ENCODE measurements at places on chromosomes 4 and X.

- no peak for DNase-seq
These were observed 41.6 kb upstream of the IGSF1 start for GRCh38 chrX:131330735-131331134.

DNA sequence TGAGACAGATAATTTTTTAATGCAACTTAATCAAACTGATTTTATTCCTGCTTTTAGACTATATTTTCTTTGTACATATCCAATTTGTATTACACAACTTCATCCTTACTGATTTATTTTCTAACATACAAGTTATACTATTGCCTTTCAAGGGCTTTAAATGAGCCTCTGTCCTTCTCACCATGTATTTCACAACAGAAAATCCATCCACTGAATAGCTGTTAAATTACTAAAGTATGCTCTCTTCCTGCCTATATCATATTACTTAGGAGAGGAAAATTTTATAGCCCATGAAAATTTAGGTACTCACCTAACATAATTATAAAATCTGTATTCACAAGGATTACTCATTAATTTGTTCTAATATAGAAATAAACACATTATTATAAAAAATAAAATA is 528.6 kb downstream of the ANKRD50 start:
- no peak for DNase-seq

DNA sequence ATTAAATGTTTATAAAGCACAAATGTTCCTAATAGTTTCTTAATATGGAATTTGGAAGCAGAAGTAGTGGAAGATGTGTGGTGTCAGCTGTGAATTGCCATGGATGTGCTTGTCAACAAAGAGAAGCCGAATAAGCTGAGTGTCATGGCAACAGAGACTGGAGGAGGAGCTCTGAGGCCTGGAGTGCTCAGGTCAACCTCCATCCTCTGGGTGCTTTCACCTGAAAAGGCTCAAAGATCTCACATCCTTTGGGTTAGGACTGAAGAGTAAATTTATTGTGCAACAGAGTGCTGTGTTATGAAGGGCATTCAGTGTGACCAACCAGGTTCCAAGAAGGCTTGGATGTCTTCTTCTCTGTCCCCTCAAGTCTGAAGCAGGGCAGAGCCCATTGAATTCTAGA is 18.7 kb downstream of the SGMS2 start:
- DNase-seq, result no peak

- no peak for DNase-seq
These were observed 930.5 kb downstream of the ADGRL3 start for GRCh38 chr4:62130637-62131036.

GRCh38 chr4:53132132-53132891 is 233.5 kb downstream of the SCFD2 start:
- DNase-seq, result no peak

- DNase-seq, result no peak
These were observed 151.9 kb upstream of the SLC7A11 start for GRCh38 chr4:138393886-138394610.

DNA sequence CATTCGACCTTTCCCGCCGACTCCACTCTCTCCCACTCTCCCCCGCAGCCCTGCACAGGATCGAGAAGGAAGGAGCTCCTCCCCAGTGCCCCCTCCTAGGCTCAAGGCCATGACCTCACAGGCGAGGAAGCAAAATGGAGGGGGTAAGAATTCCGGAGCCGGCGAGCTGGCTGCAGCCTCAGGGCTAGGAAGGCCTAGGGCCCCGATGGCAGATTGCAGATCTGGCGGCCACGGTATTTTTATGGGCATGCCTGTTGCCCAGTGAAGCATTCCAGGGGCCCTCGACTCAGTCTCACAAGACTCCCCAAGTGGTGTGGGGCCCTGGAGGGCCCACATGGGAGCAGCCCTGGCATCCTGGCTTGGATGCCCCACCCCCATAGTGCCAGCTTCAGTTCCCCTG is 942 bp upstream of the L1CAM start:
- no peak for DNase-seq

DNA sequence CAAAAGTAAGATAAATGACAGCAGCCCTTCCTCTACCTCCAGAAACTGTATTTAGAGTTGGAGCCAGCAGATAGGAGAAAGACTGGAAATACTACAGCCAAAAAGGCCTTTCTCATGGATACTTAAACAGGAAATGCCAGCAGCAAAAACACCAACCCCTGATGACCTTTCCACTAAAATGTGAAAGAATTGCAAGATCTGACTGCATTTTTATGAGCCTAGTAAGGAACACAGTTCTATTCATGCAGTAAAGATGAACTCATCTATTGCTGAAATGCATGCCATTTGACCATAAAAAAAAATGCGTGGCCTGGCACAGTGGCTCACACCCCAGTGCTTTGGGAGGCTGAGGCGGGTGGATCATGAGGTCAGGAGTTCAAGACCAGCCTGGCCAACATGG is 19.9 kb downstream of the ABCG2 start:
- DNase-seq, result no peak

DNA sequence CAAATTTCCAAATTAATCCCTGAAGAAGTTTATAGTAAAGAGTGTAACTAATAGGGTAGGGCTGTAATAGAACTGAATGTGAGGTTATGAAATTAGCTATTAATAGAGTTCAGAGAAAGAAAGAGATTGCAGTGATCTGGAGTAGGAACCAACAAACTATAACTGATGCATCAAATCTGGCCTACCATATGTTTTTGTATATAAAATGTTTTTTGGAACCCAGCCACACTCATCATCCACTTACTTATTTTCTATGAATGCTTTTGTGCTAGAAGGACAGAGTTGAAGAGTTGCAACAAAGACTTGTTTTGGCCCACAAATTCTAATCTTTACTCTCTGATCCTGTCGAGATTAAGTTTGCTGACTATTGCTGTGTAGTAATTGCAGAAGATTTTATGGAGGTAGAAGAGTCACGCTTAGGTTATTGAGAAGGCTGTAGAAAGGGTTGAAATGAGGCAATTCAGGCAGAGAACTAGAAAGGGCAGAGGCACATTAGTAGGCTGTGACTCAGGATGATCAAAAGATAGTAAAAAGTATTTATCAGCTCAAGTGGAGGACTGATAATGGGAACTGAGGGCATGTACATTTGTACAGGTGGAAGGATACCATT is 298.7 kb upstream of the EMCN start:
- no peak for DNase-seq

DNA sequence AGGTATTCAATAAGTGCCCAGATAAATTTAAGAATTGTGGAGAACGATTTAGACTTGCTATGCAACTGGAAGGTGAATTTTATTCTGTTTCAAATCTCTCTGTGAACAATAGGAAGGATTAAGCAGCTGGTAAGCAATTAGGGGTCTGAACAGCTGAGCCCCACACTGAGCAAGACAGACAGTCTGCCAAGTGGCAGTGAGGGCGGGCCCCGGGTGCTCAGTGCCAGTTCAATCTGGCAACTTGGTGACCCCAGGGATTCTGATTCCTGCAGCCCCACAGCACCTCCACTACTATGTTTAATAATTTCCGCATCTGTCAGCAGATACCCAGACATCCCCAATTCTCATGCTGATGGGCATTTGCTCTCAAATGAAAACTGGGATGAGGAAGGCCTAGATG is 317.3 kb downstream of the PPP1R2C start:
- DNase-seq, result no peak

- DNase-seq, result no peak
These were observed 1070.2 kb upstream of the TENM3 start for GRCh38 chr4:181173046-181173445.

- no peak for DNase-seq
These were observed 17.9 kb downstream of the SMARCA5 start for GRCh38 chr4:143531380-143531779.

GRCh38 chr4:20538905-20539304 is 161.4 kb upstream of the PACRGL start:
- no peak for DNase-seq

DNA sequence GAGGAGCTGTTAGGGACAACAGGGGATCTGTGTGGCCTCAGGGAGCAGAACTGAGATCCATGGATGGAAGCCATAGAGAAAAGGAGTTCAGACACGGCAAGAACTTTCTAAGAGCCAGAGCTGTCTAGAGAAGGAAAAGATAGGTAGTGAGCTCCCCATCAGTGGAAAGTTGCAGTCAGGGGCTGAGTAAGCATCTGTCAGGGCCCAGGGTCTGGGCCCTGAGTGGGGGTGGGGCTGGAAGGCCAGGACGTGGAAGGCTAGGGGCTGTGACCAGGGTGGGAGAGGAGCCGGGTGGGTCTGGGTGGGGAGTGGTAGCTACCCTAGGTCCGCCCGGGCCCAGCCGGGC is 324 bp upstream of the MSN start:
- no peak for DNase-seq

- no peak for DNase-seq
These were observed 8.2 kb downstream of the DCAF8L2 start for GRCh38 chrX:27598312-27598711.

DNA sequence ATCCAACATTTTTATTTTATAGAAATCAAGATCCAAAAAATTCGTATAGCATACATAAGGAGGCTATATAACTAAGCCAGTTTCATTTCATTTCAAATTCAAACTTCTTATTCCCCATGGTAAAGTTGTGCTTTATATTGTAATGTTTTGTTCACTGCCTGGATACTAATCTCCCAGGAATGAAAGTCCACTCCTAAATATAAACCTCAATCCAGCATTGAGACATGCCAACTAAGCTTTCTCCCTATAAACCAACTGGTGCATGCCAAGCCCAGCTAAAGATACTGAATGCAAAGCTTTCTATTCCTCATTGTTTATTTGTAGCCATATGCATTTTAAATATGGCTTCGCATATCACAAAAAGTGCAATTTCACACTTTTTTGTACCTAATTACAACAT is 63.8 kb upstream of the INPP4B start:
- DNase-seq, result no peak

DNA sequence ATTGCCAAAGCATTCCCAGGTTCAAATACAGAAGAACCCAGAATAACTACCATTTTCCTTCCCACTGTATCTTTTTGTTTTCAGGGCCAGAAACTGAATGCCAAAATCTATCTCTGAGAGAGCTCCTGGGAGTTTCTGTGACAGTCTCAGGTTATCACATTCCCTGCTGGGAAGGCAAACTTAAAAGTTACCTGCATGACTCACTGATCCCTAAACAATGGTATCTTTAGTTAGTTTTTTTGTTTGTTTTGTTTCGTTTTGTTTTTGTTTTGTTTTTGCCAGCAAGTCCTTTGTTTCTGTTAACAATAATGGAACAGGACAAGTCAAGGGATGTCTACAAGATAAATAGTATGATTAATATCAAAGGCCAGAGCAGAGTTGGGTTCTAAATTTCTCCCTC is 34.3 kb downstream of the PAPSS1 start:
- DNase-seq, result no peak

- no peak for DNase-seq
These were observed 68.3 kb downstream of the ABLIM2 start for GRCh38 chr4:8090312-8090711.

DNA sequence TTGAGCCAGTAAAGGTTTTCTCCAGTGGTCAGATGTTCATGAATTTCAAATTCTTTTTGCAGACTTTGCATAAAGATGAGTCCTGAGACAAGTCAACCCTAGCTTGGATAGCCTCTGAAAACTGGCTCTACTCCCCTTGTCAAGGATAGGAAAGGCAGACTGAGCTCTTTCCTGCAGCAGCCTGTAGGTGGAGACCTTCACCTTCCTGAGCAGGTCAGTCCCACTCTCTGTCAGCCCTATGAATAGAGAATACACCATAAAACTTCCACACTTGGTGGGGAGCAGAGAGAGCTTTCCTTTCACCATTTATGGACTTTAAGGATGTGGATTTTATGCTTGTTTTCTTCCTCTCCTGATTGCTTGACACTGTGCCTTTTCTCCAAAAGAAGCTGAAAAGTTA is 41.9 kb downstream of the PCDH19 start:
- DNase-seq, result no peak

DNA sequence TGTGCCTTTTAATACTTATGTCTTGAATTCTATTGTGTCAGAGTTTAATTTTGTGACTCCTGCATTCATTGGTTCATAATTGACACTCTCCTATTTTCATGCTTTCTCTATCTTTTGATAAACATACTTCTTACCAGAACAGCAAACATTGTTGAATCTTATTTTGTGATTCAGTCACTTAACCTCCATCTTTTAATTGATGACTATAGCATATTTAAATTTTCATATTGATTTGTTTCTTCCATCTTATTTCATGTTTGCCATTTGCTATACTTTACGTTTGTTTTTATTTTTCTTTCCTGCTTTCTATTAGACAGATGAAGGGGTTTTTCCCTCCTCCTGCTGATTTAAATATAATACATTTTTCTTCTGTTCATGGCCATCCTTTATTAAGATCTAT is 115.5 kb upstream of the FAM9A start:
- DNase-seq, result no peak

DNA sequence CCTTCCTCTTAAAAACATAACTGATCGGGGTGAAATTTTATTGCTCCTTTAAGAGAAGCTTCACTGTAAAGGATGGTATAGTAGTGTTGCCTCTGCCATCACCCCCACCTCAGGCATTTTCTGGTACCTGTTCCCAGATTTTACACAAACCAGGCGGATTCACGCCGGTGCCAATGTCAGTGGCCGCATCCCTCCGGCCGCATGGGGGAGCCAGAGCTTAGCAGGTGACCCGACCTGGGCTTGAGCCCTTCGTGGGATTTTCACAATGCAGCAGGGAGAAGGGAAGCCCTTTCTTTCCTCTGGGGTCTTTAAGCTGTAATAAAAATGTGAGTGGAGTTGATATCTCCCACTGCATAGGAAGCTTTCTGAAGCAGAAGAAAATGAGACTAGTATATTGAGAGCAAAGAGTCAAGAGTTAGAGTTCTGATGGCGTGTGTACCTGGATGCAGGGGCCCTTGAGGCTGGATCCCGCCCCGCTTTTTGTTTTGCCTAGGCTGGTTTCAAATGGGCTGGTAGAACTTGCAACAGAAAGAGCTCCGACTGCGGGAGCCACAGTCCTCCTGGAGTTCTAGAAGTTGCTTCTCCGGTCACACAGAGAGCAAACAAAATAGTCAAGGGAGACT is 59.4 kb downstream of the POLR2B start:
- no peak for DNase-seq

- DNase-seq, result no peak
These were observed 106.1 kb downstream of the RASL11B start for GRCh38 chr4:52968241-52968640.

GRCh38 chrX:63768760-63769159 is 16.3 kb downstream of the ARHGEF9 start:
- DNase-seq, result no peak

- no peak for DNase-seq
These were observed 36.8 kb downstream of the GPRIN3 start for GRCh38 chr4:89270792-89271191.

- no peak for DNase-seq
These were observed 21.1 kb downstream of the CTBP1 start for GRCh38 chr4:1227816-1228215.

DNA sequence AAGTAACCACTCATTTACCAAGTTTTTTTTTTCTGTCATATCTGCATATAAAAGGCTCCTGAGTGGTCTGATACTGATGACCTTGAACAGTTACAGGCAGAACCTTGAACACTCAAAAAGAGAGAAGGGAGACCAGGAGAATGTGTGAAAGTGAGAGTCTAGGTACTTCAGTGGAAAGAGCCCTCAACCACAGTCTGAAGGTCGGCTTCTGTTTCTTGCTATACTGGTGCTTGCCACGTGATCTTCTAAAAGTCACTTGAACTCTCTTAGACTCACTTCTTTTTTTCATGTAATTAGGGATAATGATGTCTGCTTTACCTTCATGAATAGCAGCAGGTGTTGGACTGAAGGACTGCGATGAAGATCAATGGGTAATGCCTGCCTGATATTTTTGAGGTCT is 22.8 kb downstream of the GABRB1 start:
- no peak for DNase-seq

GRCh38 chr4:7807351-7807921 is 132.2 kb downstream of the AFAP1 start:
- no peak for DNase-seq
